Mesendoderm (in vitro differentiated cells): ENCODE measurements at places on chromosomes 2 and 18.

- DNase-seq: peak; percentile 22
These were observed 107.8 kb downstream of the NBEAL1 start for GRCh38 chr2:203122317-203122986.

DNA sequence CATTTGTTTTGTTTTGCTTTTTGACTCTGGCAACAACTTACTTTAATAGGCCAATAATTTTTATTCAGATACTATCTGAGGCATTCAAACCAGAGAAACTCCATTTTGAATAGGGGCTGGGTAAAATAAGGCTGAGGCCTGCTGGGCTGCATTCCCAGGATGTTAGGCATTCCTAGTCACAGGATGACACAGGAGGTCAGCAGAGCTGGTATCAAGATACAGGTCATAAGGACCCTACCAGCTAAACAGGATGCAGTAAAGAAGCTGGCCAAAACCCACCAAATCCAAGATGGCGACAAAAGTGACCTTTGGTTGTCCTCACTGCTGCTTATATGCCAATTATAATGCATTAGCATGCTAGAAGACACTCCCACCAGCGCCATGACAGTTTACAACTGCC is 102.2 kb upstream of the XPO1 start:
- DNase-seq: peak; percentile 94

DNA sequence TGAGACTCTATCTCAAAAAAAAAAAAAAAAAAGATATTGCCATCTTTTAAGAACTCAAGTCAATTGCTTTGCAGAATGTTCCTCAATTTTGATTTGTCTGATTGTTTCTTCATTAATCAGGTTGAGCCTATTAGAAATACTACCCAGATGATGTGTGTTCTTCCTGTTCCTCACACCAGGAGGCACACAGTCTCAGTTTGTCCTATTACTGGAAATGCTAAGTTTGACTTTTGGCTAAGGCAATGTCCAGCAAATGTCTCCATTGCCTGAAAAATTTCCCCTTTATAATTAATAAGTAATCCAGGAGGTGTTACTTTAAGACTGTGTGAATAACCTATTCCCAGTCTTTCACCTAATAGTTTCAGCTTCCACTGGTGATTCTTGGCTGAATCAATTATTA is 28.4 kb downstream of the BOLA3 start:
- no peak for DNase-seq

GRCh38 chr2:173075781-173076580 is at the start of gene MAP3K20:
Gene MAP3K20, plus strand, starts transcription at chr2:173075846. Its CDS starts 15,186 bp downstream, at chr2:173091032.
- peak; percentile 65 for DNase-seq

- DNase-seq: no peak
These were observed 52.3 kb downstream of the ARHGAP28 start for GRCh38 chr18:6781796-6782195.

GRCh38 chr2:44189104-44189503 is 20.4 kb downstream of the PPM1B start:
- DNase-seq: no peak

- DNase-seq: no peak
These were observed 38.6 kb upstream of the ACADL start for GRCh38 chr2:210263841-210264240.

DNA sequence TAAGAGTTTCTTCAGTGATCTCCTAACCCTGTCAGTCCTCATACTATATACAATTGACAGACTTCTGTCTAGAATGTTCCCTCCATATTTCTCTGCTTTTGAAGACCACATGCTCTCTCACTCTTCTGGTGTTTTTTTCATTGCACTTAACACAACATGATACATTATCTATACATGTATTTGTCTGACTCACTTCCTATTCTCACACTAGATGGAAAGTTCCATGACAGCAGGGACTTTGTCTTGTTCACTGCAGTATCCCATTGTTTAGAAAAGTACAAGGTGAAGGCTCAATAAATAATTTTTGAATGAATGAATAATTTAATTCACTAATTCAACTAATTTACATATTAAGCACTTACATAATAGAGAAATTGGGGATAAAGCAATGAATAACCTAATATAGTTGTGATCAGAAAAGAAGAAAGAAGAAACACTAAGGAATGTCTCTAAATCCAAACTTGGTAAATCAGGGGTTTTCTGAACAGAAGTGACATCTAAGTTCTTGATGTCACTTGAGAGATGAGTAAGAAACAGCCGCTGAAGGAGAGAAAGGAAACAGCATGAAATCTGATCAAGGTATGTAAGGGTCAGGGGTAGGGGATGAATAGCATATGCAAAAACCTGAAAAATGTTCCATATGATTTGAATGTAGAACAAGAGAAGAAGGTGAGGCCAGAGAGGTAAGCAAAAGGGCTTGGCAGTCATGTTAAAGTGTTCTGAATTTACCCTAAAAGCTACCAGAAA is 42.4 kb downstream of the MBD2 start:
- no peak for DNase-seq

DNA sequence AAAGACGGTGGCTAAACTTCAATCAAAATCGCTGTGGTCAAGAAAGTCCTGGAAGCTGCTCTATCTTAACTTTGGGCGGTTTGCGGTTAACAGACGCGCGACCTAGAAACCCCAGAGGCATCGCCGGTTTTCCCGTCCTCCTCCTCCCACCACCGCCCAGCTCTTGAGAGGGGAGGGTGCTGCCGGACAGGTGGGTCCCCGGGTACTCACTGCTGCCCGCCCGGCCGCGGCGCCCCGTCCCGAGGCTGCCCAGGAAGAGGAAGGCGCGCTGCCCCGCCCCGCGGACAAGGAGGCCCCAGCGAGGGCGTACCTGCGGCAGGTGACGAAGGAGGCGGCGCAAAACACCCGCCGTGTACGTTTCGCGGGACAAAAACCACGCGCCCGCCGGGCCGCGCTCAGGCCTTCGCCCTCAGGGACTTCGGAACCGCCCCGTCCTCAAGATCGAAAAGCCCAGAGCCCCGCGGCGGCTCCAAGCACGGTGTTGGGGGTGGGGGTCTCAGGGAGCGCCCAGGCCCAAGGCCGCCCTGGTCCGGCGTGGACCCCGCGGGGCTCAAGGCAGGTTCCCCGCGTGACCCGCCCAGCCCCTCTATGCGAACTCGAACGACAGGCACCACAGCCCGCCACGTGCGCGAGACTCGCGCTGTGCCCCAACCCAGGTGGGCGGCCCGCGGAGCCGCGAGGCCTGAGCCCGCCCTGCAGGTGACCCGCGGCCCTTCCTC is at the start of gene SH3YL1:
Gene SH3YL1, minus strand, starts transcription at position 259 of the 719 bp plus-strand sequence. Its CDS starts 48 bp downstream, at position 211.
- peak; percentile 53 for DNase-seq

DNA sequence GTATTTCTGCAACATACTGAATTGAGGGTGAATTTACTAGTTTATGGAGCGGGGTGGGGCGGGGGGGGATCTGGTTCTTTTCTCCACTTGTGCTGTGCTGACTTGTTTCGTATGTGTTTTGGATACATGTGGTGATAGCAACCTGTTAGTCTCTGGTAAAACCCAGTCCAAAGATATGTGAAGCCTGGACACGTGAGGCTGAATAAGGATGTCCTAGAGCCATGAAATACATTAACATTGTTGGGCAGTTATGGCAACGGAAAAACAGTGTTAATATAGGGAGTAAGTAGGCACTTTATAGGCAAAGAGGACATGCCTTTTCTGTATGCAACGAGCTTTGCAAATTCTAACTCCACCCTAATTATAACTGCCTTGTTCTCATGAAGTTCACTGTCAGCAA is 42.1 kb upstream of the NEMP2 start:
- no peak for DNase-seq

- DNase-seq: no peak
These were observed 41.9 kb downstream of the RHOB start for GRCh38 chr2:20488782-20489181.

DNA sequence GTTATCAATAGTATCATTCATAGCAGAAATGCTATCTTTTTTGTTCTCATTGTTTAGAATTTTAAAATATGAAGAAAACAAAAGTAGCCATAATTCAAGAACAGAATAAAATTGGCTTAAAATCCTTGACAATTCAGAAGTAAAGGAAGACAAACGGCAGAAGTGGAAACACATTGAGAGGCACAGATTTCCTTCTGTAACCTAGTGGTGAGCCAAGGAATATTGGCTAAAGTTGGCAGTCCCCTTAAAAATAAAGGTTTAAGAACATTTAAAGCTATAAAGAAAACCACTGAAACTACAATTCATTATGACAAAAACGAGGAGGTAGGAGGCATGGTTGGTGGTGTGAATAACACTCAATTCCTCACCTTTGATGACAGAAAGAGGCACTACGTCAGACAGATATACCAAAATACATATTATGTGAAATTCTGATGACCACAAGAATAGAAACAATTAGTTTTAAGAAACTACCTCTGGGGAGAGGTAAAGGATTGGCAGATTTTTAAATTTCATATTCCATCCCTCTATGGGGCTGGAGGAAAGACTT is 42.3 kb downstream of the SFT2D3 start:
- peak; percentile 10 for DNase-seq

DNA sequence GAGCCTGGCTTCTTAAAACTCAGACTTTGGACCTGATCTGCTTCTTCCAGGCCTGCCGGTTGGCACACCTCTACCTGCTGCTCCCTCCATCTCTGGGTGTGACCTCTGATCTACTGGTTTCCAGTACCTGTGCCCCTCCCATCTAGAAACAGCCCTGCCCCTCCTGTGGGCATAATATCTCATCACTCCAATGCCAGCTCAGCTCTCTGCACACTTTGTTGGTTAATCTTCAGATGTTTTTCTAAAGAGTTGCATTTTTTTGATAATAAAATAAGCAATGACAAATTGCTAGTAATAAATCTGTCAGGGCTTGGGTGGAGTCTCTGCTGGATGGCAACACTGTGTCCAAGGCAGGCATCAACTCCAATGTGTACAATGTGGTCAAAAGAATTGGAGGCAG is 89.6 kb upstream of the PPP1CB start:
- DNase-seq: no peak

DNA sequence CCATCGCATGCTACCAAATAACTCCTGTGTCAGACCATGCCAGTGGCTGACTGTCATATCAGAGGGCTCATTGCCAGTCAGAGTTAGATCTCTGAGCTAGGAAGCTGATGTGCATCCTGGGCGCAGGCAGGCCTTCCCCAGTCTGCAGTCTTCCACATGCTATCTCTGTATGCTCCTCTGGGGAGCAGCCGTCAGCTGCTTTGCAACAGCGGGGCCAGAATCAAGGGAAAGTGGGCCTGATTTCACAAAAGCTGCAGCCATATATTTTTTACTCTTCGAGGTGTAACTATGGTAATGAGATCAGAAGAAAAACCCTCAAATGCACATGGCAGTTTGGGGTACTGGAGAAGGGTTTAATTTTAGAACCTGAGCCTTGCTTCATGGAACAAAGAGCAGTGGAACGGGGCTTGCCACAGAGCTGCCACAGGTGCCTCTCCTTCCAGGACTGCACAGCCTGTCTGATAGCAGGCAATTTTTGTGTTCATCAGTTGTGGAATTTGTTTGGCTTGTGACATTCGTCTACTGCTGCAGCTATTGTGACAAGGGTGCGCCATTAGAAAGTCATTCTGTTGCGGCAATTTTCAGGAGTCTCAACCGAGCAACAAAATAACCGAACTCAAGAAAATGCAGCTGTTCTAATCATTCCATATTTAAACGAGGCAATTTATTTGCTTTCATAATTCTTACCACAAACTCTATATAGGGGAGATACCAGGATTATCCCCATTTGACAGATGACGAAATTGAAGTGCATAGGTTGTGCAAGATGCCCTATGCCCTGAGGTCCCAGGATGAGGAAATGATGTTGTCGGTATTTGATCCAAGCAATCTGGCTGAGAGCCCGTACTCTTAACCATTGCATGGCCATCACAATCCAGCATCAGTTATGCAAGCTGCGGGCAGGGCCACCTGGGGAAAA is 109.6 kb upstream of the CYRIA start:
- DNase-seq: peak; percentile 66

GRCh38 chr2:240730501-240731177 is 39.0 kb downstream of the AQP12A start:
- DNase-seq: peak; percentile 12
